ENCODE measurements at places on chromosomes 12 and 14. TPM values are rescaled to one million over a fixed set of nuclear protein-coding genes. Genes with fewer than 3 reads are reported as not detected.
A peak's percentile ranks its signal among the peaks of the same experiment; 100 is the strongest.

DNA sequence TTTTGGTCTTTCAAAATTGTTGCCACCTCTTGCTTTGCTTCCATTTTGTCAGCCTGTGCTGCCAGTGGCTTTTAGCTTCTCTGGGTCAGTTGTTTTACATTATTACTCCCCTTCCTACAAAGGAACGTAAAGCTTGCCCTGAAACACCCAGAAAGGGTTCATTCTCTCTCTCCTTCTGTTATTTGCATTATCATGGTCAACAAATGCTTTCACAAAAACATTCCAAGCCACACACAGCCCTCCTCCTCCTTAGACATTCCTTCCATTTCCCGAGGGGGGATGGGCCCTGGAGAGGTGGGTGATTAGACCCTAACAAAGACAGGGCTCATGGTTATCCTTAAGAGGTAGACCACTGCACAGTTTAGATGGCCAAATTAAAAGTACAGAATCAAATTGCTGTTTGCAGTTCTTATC is 60.4 kb upstream of the SINHCAF start:
- DNase-seq, result no peak

DNA sequence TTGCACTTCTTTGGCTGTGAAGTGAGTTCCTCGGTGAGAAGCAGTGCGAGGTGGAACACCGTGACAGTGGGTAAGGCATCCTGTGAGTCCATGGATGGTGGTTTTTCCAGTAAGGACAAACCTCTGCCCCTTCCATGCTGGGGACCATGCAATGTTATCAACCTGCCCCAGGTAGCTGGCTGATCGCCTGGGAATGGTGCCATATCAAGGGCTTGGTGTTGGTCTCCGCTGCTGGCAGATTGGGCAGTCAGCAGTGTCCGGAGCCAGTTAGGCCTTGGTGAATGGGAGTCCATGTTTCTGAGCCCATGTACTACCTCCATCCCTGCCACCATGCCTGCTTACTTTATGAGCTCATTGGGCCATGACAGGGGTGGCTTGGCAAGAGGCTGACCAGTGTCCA is 114.7 kb upstream of the C14orf180 start:
- DNase-seq, result no peak

GRCh38 chr14:105854600-105855245 is 328.3 kb downstream of the TMEM121 start:
- no peak for DNase-seq

- DNase-seq, result no peak
Measured at GRCh38 chr14:20555845-20556244, 5.0 kb downstream of the RNASE9 start.

GRCh38 chr12:88876857-88877256 is 296.6 kb upstream of the KITLG start:
- DNase-seq, result no peak

GRCh38 chr12:108722992-108723766 is 8.1 kb downstream of the CORO1C start:
- DNase-seq, result no peak

DNA sequence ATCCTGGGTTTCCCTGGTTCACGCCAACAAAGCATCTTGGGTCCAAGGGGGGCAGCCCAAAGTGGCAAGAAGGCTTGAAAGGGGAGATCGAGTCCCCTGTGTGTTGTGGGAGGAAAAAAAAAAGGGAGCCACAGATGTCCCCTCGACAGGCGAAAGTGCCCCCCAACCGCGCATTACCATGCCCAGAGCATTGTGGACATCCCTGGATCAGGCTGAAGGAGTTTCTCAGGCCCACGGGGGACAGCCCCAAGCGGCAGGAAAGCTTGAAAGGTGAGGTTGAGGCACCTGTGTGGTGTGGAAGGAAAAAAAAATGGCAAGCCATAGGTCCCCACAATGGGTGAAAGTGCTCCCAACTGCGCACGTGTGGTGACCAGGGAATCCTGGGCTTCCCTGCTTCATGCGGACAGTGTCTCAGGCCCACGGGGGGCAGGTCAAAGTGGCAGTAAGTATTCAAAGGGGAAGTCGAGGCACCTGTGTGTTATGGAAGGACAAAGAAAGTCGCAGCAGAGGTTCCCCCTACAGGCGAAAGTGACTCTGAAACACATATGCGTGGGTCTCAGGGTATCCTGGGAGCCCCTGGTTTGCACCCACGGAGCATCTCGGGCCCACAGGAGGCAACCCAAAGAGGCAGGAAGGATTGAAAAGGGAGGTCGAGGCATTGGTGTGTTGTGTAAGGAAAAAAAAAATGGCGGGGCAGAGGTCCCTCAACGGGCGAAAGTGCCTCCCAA is 580.1 kb downstream of the ALG10 start:
- DNase-seq, result peak; percentile 0

DNA sequence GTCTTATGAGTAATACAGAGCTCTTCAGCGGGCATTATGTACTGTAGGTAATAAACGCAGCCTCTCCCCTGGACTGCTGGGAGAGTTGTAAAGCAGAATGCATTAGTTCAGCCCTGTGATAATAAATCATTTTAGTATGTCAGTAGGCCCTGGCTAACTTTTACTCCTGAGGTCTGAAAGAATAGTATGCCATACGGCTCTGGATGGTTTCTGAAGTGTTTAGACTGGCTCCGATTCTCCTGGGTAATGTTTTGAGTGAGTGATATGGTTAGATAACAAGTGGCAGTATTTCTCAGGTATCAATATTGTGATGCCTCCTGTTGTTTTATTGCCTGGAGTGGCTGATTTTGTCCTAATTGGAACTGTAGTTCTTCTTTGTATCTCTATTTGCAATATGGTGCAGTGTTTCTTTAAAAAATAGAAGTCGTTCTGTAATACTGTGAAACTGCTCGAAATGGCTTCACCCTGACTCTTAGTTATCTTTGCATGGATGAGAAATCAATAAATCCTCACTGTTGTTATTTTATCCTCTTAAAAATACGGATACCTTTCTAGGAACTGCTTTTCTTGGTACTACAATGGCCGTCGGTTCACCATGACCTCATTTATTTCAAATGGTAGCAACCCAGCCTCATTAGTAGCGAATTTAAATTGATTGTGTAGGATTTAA is 100.2 kb downstream of the PDZRN4 start:
- no peak for DNase-seq

GRCh38 chr12:4417455-4417854 is 28.2 kb downstream of the FGF6 start:
- peak; percentile 30 for DNase-seq

DNA sequence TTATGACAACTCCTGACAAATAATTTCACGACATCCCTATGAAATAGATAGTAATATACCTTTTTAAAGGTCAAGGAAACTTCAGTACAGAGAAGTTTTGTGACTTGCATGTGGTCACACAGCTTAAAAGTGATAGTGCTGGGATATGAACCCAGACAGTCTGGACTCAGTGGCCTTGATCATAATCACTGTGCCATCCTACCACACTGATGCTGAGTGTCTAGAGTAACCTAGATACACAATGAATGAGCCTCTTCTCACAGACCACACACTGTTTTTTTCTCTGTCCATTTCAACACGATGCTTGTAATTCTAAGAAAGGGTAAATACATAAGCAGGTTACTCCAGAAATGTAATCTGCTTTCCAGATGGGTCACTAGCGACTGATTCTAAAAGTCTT is 88.2 kb downstream of the SYNE2 start:
- DNase-seq, result no peak

GRCh38 chr14:55747186-55747585 is 167.2 kb downstream of the KTN1 start:
- DNase-seq, result no peak

DNA sequence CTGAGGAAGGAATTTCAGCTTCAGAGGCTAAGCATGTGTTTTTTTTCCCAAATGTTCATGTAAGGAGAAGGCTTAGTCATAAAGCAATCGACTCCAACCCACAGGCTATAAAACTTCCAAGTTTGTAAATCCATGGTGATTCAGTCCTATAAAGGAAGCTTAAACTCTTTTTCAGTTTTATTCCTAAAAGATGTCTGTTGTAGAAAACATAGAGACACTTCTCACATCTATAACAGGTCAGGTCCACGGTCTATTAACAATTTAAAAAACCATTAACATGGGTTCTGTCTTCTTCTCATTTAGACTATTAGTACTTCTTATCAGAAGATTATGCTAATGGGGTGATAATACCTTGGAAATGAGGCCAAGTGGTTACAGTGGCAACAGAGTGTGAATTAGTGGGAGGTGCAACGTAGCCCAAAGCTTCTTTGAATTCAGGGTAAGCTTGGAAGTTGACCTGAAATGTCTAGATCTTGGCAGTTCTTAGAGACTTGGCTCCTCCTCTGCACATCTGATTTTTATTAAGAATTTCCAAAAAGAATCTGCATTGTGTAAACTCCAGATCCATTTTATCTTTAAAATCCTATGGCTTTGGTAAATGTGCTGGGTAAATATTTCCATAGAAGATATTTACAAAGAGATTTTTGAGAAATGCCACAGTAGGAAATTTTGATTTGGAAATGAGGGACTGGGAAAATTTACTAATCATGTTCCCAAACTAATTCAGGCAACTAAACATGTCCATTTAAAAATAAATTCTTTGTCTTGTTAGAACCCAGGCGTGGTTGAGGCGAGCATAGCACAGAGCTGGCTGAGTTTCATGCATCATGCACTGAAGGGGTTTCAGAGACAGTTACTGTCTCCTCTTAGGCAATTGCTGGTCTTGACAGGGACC is 86.4 kb downstream of the EML1 start:
- DNase-seq, result no peak

DNA sequence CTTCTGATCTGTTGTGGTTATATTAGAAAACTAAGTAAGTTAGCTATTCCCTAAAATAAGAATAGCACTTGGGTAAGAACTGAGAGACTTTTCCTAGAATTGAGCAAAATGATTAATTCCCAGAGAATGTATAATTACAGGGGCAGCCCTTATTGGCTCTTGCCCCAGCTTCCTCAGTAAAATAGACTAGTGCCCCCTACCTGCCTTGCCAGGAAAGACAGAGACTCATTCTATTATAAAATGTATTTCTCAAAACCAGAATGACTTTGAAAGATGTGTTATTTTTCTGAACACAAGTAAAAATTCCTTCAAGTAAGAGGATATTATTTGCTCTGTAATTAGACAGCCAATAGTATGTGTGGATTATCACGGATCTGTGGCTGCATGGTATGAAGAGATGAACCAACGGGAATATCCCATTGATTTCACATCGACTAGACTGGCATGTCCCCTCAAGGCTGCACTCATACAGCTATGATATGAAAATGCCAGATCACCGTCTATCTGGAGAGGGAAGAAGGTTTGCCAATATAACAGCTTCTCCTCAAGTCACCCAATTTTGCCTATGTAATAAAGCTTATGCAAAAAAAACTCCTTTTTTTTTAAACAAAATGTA is 7.4 kb upstream of the GLRX5 start:
- DNase-seq, result peak; percentile 59

DNA sequence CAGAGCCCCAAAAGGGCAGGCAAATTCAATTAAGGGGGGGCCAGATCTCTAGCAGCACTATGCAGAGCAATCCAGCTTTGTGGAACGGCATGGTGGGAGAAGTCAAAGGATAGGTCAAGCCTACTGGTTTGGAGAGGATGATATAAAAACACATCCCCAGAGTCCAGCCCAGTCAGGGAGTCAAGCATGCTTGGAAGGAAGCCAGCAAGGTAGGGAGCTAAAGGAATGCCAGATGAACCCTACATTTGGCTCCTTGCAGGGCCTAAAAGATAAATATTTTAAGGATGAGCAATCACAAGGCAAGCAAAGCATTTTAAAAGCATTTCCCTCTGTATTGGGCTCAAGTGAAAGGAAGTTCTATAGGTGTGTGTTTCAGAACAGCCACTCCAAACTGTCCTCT is 21.4 kb downstream of the KCTD10 start:
- no peak for DNase-seq

DNA sequence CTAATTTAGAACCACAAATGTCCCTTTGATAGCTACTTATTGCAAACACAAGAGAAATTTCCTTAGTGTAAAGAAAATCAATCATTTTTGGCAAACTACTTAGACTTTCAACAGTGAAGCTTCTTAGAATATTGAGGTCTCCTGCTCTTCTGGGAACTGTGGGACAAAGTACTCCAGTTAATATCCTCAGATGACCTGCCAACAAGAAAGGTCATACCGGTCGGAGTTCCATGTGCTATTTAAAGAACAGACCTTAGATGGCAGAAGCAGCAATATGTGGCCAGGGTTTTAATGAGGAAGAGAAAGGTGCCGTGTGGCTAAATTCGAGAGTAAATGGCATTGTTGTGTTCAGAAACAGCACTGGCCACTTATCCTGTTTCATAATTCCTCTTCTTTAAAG is 114.7 kb upstream of the AMIGO2 start:
- DNase-seq, result no peak

Gene TCL1B
- polyA plus RNA-seq, result not detected

Gene GUCY2C
- not detected for polyA plus RNA-seq

Gene RDH12
- polyA plus RNA-seq, result not detected

Gene VRTN
- not detected for polyA plus RNA-seq

Gene INHBC
- polyA plus RNA-seq, result 0.10 TPM
